ENCODE measurements at places on chromosomes 2 and 18.

DNA sequence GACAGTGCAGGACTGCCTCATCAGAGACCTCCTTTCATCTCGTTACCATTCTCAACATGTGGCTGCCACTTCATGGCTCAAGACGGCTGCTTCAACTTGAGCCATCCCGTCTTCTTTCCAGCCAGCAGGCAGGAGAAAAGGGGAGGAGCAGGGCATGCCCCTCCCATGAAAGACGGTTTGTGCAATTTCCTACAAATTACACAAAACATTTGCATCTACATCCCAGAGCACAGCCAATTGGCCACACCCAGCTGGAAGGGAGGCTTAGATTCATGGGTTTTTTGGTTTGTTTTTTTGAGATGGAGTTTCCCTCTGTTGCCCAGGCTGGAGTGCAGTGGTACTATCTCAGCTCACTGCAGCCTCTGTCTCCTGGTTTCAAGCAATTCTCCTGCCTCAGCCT is 11.8 kb downstream of the UCN start:
- DNase-seq = no peak

DNA sequence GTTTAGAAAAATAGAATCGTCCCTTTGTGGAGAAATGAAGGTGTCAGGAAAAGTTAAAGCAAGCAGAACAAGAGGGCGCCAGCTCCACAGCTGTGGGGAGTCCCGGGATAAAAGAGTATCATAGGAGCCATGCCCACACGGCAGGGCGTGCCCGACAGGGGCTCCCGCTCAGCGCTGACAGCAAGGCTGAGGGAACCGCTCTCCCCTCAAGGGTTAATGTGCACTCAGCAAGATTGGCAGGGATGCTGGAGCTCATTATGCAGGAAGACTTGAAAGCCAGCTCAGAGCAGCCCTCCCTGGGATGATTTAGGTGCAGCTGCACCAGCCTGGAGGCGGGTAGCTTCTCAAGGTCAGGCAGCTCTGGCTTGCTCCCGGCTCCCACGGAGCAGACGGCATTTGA is 500.2 kb downstream of the EIPR1 start:
- DNase-seq = no peak

- DNase-seq = no peak
Observed at GRCh38 chr2:70954886-70955285, 19.2 kb downstream of the ATP6V1B1 start.

DNA sequence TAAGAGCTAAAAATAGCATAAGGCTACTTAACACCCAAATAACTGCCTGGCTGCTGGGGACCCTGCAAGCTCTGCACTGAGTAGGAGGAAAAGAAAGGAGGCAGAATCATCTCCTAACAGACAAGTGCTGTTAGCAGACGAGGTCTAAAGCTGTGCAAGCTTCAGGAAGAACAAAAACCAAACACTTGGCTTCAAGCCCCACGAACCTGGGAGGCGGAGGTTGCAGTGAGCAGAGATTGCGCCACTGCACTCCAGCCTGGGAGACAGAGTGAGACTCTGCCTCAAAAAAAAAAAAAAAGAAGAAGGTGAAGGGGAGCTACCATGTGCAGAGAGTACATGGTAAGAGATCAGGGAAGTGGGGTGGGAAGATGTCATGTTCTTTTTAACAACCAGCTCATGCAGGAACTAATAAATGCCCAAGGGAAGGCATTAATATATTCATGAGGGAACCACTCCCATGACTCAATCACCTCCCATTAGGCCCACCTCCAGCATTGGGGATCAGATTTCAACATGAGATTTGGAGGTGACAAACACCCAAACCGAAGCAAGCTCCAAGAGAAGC is 28.8 kb upstream of the INO80C start:
- no peak for DNase-seq

DNA sequence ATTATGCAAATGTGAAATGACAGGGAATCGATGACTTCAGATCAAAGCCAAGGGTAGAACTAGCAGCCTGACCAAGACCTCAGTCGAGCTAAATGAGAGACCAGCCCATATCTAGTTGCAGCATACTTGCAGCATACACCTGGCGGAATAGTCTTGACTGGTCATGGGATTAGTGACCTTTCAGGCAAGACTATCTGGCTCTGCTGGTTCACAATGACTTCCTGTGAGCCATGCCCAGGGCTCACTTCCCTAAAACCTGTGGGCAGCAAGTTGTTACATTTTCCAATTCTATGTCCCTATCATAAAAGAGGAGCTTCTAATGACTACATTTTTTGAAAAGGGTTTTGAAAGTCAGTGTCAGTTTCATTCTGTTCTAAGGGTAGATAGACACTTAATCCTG is 1624.9 kb upstream of the CELF4 start:
- no peak for DNase-seq

DNA sequence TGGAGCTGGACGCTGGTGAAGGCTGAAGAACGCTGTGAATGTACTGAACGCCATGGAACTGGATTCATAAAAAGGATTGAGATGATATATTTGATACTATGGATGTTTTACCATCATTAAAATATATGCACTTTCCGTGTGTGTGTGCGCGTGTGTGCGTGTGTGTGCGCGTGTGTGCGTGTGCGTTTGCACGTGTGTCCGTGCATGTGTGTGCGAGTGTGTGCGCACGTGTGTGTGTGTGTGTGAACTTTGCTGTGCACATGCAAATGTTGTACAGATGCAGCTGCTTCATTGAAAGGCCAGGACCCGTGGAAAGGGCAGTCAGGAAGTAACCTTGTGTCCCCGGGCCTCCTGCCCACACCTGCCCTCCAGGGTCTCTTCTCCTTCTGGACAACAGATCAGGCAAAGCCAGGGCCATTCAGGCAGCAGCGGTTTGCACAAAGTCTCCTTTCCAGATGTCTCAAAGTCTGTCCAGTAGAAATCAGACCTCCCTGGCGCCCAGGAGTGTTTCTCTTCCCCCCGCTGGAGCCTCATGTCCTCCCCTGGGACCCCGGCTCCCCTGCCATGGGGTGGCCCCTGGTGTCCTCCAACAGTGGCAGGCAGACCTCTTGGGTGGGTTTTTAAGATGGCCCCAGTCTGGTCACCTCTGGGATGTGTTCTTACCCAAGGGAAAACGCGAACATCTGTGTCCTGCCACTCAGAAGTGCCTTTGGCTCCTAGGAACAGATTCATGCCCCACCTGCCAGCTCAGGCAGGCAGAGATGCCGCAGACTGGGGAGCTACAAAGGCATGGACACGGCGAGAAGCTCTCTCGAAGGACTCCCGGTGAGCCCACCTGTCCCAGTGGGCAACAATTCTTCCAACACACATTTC is 86.1 kb upstream of the GPC1 start:
- no peak for DNase-seq

DNA sequence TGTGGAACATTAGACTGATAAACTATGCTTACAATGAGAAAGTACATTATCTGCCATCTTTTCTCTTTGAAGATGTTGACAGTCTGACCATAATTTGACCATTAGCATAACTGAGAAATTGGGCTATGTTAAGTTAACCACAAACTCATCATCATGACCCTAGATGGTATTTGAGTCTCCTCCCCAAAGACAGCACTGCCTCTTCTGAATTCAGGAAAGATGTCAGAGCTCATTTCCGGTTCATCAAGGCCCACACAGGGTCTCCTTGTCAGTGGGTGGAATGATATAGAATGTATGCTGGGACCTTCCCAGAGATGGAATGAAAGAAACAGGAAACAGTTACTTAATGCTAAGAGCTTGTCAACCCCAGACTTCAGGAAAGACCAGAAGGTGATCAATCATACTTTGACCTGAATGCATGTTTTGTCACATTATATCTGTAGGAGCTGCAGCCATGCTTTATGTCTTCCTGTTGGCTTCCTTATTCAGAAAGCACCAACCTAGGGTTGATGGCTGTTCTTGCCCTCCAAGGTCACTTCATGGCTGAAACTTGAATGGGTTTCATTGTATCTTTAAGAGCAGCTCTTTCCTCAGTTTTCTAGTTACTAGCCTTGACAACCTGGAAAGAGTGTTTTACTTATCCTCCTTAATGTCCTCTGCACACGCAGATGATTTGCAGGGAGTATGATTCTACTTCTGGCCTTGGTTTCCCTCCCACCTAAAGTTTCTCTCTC is 99.1 kb upstream of the NEUROD1 start:
- no peak for DNase-seq

DNA sequence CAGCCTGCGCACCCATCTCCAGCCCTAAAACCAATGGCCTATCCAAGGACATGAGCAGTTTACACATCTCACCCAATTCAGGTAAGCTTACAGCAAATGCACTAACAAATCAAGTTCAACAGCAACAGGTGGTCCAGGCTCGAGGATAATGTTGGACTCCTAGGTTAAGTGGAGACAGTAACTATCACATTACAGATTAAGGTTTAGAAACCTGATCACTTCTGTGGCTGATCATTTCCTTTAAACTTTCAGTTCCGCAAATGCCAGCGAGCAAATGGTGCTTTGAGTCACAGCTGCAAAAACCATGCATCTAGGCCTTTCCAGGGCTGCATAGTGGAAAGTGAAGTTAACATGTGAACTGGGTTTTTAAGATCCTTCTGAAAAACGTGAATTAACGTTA is 259.4 kb downstream of the GBX2 start:
- no peak for DNase-seq

DNA sequence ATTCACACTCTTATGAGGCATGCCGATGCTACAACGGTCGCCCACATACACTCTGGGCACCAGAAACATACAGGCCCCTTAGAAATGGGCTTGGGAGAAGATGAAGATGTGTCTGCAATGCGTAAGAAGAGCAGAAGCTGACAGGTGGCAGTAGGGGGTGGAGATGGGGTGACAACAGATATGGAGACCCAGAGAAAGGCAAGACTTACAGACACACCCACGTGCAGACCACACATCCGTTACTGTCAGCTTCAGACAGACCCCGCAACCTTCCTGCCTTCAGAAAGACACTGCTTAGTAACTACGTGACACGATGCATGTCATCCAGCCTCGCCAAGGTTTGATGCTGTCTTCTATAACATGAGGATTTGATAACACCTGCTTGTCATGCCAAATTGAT is 89.5 kb downstream of the ZFP36L2 start:
- no peak for DNase-seq

DNA sequence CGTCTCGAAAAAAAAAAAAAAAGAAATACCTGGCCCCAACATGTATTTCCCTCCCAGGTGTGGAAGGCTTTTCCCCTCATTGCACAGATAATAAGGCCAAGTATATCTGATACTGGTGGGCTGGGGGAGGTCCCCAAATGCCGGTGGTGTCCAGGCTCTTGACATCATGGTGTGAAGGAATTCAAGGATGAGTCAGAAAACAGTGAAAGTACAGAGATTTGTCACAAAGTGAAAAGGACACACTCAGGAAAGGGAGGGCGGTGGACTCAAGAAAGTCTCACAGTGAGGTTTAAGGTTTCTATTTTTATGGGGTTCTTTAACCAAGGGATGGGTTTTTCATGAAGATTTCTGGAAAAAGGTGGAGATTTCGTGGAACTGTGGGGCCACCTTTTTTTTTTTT is 37.8 kb upstream of the FZD5 start:
- DNase-seq = no peak
